ENCODE measurements at places on chromosomes 1 and 21.
A peak's percentile ranks its signal among the peaks of the same experiment; 100 is the strongest.

DNA sequence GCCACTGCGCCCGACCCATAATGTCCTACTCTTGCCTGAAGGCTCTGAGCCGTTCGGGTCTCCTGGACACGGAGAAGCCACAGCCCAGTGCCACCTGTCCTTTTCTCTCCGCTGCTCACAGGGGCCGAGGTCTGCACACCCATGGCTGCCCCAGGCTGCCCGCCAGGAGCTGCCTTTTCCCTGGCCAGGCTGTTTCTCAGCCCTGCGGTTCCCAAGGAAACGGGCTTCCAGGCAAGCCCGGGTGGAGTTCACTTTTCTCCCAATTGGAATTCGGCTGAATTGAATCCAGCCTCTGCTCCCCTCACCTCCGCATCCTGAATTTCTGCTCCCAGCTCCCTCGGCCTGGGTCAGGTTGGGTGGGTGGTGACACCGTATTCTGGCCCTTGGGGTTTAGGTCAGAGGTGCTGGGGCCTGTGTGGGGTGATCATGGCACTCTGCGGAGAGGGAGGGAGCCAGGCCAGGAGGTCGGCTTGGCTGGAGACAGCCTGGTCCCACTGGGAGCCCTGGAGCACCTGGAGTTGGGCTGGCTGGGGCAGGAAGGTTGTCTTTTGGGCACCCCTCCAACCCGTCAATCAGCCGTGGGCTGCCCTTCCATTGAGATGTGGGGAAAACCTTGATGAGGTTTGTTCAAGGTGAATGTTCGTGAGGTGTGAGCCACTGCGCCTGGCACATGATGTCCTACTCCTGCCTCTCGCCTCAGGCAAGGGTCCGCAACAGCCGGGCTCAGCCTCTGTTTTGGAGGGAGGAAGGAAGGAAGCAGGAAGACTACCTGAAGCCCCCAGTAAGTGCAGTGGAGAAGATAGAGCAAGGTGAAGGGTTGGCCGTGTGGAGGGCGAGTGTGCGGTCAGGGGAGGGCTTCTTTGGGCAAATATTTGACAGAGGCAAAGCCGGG, 25.1 kb downstream of the RRP1 start:
- no peak for DNase-seq

GRCh38 chr1:37705399-37705798, 13.1 kb downstream of the CDCA8 start:
- DNase-seq = no peak

DNA sequence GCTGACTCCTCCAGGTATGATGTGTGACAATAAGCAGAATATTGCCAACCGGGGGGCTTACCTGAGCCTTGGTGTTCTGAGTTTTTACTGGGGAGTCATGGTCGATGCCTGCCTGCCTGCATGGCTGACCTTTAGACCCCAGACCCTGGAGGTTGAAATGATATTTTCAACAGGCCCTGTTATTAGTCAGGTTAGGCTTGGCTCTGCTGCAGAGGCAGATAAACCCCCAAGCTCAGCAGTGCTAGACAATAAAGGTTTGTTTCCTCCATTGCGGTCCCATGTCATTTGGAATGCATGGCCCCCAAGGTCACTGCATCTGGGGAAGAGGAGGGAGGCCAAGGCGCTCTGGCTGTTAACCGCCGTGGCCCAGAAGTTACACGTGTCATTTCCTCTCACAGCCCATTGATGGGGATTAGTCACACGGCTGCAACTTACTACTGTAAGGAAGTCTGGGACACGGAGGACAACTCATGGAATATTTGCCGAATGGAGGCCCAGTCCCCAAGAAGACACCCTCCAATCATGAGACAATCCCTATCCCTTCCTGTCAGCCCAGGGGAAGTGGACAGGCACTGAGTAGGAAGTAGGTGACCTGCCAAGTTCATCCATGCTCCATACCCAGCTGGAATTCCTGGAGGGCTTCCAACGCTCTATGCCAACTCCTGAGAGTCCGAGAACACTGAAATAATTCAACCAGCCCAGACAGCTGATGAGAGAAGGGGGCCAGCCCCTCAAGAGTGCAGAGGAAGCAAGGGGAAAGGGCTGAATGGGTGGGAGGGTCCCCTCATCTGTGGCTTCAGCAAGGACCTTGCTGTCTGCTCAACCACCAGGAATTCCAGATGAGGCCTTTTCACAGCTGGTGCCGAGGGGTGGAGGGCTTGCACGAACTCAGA, 97.3 kb downstream of the TAS1R2 start:
- peak; percentile 44 for DNase-seq

GRCh38 chr21:35208810-35209517, 159.9 kb upstream of the RUNX1 start:
- DNase-seq = no peak

DNA sequence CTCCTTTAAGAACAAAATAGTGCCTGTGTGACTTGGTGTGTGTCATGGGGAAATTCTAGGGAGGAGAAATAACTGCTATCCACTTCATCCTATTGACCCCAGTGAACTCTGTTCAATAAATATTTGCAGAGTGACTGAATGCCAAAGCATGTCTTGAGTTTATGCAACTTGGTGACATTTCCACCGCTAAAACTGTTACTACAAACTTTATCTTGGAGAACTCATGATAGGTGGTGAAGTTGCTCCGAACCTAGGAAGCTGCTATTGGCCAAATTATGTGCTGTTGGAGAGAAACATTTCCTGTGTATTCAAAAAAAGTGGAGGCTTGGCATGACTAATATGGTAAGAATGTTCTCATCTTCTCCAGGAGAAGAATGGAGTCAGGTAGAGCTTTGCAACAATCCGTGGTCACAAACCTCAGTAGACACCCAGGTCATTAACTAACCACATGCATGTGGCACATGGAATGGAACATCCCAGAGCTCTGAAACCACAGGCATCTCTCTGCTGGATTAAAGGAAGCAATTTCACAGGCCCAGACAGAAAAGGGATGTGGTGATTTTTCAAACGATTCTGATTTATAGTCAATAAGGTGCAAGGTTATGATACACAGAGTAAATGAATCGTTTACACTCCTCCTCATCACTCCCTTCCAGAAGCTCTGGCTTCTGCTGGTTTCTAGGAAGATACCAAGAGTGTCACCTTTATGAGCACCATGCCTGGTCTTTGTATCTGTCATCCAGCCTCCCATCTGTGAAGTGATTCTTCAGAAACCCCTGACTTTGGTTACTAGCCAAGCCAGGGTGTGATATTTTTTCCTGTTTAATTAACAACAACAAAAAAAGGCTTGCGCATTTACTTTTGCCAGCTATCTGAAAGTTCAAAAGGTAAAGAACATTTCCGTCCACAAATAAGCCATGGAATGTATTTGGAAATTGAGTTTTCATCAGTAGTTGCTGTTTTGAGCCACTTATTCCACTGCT, 361.1 kb downstream of the TGFB2 start:
- DNase-seq = peak; percentile 96

GRCh38 chr1:36450270-36450918, at the start of gene OSCP1:
TSS of gene OSCP1 (minus strand) at chr1:36450451. CDS start at chr1:36450369, 82 bp downstream.
- peak; percentile 97 for DNase-seq

- DNase-seq = no peak
Observed at GRCh38 chr1:4140241-4140640, 240.2 kb upstream of the C1orf174 start.

DNA sequence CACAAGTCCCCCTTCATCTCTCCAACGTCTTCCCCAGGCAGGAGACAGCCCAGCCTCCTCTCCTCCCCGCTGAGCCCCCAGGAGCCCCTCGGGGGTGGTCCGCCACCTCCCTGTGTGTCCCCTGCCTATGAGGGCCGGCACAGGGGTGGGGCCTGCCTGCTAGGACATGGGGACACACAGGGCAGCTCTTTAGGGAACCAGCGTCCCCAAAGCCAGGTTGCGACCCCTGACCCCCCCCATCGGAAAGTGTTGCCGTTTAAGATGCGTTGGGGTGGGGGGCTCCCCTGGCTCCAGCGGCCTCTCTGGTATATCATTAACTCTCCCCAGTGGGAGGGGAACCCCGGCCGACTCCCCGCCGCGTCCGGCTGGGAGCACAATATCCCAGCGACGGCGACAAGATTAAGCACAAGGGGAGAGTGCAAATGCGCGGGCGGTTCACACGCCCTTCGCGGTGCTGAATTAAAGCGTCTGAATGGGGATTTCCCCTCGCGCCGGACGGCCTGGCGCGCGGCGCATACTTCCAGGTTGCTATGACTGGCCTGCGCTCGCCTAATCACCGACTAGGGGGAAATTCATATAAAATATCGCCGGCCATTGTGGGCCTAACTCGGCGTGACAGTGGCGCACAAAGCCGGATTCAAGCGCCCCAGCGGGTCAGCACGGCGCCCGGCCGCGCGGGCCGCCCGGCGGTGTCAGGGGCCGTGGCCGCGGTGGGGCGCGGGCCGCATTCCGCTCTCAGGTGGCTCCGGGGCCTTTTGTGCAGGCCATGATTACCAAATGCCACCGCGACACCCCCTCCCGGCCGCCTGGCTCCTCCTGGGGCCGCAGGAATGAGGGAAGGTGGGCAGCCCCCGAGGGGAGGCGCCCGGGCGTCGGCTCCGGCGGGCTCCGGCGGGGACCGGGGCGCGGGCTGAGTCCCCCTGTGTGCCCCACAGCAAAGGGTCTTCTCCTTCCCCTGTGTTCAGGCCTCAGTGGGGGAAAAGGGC, 30.9 kb downstream of the WNT3A start:
- peak; percentile 61 for DNase-seq

GRCh38 chr1:235244974-235245592, 82.9 kb downstream of the ARID4B start:
- DNase-seq = no peak

GRCh38 chr21:38913120-38913892, 107.6 kb downstream of the ETS2 start:
- peak; percentile 72 for DNase-seq

GRCh38 chr1:45551684-45552083, 1.1 kb downstream of the AKR1A1 start:
- DNase-seq = no peak

Measured in Daoy (cell line).